Lower lobe of right lung (tissue), 2 donors: ENCODE measurements at places on chromosomes 13 and 19. TPM values are rescaled to one million over a fixed set of nuclear protein-coding genes. Genes with fewer than 3 reads are reported as not detected.
A peak's percentile ranks its signal among the peaks of the same experiment; 100 is the strongest.

- DNase-seq: peak; percentile 47
Observed at GRCh38 chr19:1170938-1171754, 2.9 kb downstream of the SBNO2 start.

DNA sequence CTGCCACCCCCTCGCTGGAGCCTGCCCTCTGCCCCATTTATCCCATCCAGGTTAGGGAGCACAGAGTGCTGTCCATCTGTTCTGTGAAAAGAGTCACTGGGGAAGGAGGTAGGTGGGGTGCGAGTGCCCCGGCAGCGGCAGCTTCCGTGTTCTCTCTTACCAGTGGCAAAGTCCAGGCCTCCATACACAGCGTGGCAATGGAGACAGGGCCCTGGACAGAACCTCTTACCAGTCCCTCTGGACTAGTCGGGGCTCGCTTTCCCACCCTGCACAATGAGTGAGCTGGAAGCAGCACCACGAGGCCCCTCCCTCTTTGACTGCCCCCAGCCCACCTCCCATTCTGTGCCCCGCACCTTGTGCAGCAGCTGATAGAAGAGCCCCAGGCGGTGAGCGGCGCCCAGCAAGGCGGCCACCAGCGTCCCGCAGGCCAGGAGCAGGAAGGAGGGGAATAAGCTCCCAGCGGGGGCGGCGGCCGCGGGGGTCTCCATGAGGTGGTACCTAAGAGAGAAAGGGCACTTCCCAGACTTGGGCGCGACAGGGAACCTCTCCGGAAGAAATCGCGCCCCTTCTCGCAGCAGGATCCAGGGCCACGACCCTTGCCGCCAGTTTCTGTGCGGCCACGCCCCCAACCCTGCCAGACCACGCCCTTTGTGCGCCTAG, 17.5 kb downstream of the SYDE1 start:
- peak; percentile 60 for DNase-seq

DNA sequence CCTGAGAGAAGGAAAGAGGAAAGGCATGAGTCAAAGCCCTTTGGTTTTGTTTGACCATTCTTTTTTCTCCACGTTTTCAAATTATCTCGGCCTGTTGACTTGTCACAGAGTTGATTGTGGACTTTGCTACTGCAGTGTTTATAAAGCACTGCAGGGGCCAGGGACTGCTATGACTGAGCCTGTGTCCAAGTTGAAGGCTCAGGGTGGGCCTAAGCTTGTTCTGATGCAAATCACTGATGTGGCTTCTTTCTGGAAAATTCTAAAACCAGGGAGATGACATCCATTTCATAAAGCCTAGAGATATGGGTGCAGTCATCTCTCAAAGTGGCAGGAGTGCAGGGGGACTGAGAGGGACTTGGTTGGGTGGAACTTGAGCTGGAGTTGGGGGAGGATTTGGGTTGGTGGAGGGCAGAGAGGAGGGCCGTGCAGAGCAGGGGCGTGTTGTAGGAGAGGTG, 1.2 kb upstream of the CXCL17 start:
- DNase-seq: no peak

GRCh38 chr19:48392860-48393558, 459 bp upstream of the GRIN2D start:
- DNase-seq: no peak

DNA sequence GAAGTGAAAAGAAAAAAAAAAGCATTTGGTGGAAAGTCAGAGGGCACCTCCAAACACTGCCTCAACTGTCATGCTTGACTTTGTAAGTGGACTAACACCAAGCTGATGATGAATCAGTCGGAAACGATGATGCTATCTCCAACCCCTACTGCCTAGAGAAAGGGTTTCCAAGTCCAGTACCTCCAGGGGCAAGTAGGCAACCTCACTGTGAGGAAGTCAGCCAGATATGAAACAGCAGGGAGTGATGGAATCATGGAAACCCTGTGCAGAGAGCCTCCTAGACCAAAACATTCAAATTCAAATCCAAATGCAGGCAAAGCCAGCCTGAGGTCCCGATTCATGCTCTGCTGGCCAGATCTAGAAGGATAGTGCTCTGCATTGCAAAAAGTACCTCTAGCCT, 100.9 kb upstream of the SERP2 start:
- no peak for DNase-seq

GRCh38 chr13:76885203-76886004, 801 bp downstream of the KCTD12 start:
- peak; percentile 83 for DNase-seq

DNA sequence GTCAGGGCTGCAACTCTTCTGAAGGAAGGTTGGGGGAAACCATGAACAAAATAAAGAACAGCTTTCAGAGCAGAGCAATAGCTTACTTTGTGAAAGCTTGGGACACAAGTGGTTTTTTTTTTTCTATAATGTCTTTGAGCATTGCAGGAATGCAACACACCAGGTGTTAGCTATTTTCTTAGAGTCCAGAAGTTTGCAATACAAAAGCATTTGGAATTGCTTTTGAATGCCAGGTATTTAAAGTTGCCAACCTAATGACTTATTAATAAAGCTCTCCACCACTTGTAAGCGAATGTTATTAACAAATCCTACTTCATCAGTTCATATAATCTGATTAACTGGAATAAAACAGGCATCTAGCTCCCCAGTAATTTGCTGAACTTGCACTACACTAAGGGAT, 172.6 kb downstream of the NUFIP1 start:
- no peak for DNase-seq

- DNase-seq: no peak
Observed at GRCh38 chr13:98985591-98985990, 7.7 kb upstream of the DOCK9 start.

DNA sequence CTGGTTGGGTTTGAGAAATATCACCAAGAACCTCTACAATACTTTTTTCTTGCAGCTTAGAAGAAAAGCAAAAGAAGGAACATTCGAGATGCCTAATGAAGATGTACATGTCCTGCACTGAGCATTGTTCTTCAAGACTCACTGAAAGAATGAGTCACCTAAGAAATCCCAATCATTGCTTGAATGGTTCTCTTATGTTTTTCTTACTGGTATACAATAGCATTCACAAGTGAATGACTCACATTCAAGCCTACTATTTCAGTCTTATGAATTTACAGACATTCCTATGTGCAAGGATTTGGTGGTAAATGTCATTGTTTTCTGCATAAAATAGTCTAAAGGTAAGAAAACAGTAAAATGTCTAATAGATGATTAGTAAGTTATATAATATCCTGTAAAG, 594.6 kb downstream of the PCDH9 start:
- no peak for DNase-seq

DNA sequence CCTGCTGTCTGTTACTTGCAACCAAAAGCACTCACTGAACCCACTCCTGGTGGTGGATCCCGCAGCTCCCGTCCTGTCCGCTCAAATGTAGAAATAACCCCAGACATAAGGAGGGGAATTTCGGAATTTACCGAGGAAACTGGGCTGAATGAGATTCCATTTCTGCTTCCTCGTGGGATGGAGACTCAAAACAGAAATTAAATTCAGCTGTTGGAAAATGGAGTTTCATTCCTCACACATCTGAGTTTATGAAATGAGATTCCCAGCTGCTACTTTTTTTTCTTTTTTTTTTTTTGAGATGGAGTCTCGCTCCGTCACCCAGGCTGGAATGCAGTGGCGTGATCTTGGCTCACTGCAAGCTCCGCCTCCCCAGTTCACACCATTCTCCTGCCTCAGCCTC, 44.3 kb downstream of the COLGALT1 start:
- DNase-seq: no peak

GRCh38 chr19:35501684-35502083, 11.4 kb upstream of the KRTDAP start:
- DNase-seq: no peak

DNA sequence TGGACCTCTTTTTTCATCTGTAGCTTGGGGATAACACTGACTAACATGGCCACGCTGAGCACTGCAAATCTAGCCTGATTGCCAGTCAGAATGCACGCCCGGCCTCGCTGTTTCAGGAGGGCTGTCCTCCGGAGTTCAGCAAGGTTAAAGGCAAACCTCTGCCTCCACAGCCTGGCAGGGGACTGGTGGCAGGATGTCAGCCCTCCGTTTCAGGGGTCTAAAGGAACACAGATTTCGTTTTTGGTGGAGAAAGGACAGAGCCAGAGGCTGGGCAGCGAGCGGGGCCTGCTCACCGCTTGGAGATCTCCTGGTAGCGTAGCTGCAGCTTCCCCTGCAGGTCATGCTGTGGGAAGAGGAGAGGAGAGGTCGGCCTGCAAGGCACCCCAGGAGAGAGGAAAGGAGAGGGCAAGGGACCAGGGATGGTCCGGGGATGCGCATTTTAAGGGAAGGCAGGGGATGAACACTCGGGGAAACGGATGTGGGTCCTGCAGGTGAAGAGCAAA, 560 bp downstream of the NDUFA7 start:
- DNase-seq: no peak

DNA sequence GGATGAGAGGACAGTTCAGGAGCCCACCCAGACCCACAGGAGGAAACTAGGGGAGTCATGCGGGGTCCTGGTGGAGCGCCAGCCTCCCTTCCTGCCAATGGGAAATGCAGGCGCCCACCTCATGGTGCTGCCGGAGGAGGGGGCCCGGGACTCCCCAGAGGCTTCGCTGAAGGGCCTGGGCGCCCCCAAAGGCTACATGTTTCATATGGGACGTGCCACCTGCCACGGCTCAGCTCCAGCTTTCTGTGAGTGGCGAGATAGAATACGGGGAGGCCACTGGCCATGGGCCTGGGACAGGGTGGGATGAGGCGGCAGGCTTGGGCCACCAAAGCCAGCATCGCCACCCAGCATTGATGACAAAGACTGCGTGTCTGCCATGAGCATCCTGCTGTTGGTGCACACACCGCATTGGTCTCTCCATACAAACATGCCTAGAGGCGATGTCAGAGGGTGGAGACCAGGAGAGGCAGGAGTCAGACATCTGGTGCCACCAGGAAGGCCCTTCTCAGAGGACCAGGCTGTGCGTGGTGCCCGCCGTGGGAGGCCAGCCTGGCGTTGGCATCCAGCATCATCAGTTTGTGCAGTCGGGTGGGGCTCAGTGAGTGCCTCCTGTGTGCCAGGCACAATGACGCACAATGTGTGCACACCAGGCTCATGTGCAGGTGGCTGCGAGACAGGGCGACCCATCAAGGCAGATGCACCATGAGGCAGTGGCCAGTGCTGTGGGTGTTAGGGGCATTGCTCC, 1.2 kb upstream of the F10 start:
- peak; percentile 32 for DNase-seq

- no peak for DNase-seq
Observed at GRCh38 chr13:67043901-67044300, 186.2 kb downstream of the PCDH9 start.

DNA sequence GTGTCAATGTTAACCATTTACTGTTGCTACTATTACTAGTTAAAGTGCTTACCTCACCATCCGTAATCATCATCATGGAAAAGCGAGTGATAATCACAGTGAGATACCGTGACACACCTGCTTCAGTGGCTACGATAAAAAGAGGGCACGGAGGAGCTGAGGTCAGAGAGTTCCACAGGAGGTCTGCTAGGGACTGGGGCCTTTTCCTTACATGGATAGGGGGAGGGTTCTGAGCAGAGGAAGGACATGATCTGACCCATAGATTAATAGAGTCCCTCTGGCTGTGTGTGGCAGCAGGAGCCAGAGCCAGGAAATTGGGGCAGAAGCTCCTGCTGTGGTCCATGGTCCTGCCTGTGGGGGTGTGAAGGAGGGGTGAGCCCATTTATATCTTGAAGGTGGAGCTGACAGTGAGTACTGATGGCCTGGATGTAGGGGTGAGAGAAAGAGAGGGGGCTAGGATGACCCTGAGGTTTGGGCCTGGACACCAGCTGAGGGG, 136.7 kb downstream of the SIPA1L3 start:
- no peak for DNase-seq

GRCh38 chr19:16951529-16951928, 62.7 kb downstream of the F2RL3 start:
- no peak for DNase-seq

GRCh38 chr13:80361883-80362327, 21.0 kb upstream of the SPRY2 start:
- DNase-seq: no peak

- no peak for DNase-seq
Observed at GRCh38 chr13:50220938-50221337, 205.7 kb downstream of the KCNRG start.

IRGQ gene
- total RNA-seq: 21.1 TPM

TUBA3C gene
- not detected for total RNA-seq

FUT3 gene
- total RNA-seq: 11.3 TPM

DCT gene
- 0.18 TPM for total RNA-seq
